Hematopoietic multipotent progenitor cell treated with erythropoietin and hydrocortisone succinate and interleukin-3 and kit ligand, for 8 days (in vitro differentiated cells): ENCODE measurements at places on chromosomes 13 and 19.
A peak's percentile ranks its signal among the peaks of the same experiment; 100 is the strongest.

GRCh38 chr13:30044932-30045331 is 194.5 kb upstream of the UBL3 start:
- no peak for DNase-seq

DNA sequence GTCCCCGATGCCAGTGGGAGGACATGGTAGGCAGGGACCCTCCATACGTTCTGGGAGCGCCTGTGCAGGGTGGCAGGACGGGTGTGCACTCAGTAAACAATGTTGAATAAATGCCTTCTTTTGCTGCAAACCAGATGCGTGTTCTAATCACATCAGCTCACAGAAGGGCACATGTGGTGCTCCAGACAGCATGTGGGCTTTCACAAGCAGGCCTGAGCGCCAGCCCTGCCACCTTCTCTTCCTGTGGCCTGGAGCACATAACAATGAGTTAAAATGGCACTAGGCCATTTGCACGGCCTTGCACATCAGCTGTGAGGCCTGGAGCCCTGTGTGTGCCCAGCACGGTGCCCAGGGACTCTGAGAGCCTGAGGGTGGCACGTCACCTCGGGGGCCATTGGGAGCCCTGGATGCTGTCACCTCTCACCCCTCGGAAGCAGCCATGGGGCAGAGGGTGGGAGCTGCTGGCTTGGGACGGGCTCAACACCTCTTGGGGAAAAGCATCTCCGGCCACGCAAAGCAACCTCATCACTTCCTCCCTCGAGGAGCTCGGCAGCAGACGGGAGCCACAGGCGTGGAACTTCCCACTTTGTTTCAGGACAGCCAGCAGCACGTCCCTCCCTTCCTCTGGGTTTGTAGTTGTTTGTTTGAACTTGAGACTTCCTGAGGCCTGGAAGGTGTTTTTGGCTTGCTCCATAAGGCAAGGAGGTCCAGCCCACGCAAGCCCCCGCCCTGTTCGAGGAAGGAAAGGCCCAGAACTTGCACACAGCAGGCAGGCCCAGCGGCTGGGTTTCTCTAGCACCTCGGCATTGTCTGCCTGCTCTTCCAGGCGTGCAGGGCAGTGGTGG is 9.8 kb downstream of the MCF2L start:
- no peak for DNase-seq

DNA sequence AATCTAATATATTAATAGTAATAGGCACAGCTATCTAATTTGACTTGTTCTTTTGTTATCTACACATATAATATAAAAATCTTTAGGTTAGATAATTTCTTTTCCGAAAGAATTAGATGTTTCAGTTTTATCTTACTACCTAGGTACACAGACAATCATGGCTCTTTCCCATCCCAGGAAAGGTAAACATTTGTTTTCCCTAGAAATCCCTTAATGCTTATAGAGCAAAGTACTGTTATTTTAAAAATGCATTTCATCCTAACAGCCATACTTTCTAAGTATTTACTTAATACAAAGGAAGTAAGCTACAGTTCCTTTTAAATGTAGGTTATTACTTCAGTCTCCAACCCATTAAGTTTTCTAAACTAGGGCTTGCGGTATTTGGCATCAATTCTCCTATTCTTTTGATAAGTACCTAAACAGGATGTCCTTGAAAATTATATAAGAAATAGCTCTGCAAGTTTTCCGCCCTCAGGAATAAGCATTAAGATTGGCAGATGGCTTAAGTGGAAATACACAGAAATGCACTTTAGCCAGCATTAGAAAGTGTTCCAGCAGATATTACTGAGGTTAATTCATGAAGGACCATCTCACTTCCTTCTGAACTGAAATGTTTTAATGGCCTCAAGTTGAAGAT is 616.2 kb upstream of the SPRY2 start:
- no peak for DNase-seq

DNA sequence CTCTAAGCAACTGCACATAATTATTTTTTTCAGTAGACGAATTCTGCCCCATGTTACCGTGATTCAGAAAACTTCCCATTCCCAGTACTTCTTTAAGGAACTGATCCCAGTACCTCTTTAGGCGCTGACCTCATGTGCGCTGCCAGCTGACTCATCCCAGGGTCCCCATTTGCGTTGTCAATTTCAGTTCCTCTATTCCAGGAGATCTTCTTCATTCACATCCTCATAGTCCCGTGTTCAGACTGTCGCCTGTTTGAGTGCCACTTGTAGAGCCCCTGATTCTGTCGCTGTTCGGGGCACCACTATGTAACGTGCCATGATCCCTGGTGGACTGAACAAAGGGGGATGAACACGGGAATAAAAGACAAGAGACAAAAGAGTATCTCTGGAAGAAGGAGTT is 16.4 kb downstream of the FPR3 start:
- no peak for DNase-seq

GRCh38 chr13:39577838-39578491 is 25.0 kb downstream of the LHFPL6 start:
- DNase-seq, result peak; percentile 36

DNA sequence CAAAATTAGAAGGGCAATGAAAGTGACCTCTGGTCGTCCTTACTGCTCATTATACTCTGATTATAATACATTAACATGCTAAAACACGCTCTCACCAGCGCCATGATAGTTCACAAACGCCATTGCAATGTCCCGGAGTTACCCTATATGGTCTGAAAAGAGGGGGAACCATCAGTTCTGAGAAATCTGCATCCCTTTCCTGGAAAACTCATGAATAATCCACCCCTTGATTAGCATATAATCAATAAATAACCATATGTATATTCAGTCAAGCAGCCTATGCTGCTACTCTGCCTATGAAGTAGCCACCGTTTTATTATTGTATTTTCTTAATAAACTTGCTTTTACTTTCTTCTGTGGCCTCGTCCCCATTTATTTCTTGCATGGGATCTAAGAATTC is 24.6 kb upstream of the SLITRK6 start:
- DNase-seq, result no peak

DNA sequence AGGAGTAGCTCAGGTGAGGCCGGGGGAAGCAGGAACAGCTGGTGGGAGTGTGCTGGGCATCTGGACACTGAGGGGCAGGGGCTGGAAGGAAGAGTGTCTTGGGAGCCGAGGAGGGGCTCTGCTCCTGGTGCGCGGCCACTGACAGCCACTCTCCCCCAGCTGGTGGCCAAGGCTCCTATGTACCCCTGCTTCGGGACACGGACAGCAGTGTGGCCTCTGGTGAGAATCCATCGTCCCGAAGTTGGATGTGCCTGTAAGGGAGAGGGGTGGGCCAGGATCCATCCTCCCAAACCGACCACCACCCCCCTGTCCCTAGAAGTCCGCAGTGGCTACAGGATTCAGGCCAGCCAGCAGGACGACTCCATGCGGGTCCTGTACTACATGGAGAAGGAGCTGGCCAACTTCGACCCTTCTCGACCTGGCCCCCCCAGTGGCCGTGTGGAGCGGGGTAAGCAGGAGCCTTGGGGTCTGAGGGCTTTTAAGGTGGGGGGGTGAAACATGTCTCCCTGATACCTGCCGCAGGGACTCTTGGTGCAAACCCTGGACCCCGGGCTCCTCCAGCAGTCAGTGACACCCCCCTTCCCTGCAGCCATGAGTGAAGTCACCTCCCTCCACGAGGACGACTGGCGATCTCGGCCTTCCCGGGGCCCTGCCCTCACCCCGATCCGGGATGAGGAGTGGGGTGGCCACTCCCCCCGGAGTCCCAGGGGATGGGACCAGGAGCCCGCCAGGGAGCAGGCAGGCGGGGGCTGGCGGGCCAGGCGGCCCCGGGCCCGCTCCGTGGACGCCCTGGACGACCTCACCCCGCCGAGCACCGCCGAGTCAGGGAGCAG is 2.0 kb upstream of the USF2 start:
- peak; percentile 18 for DNase-seq

GRCh38 chr13:107736170-107736569 is 479.2 kb downstream of the LIG4 start:
- no peak for DNase-seq

DNA sequence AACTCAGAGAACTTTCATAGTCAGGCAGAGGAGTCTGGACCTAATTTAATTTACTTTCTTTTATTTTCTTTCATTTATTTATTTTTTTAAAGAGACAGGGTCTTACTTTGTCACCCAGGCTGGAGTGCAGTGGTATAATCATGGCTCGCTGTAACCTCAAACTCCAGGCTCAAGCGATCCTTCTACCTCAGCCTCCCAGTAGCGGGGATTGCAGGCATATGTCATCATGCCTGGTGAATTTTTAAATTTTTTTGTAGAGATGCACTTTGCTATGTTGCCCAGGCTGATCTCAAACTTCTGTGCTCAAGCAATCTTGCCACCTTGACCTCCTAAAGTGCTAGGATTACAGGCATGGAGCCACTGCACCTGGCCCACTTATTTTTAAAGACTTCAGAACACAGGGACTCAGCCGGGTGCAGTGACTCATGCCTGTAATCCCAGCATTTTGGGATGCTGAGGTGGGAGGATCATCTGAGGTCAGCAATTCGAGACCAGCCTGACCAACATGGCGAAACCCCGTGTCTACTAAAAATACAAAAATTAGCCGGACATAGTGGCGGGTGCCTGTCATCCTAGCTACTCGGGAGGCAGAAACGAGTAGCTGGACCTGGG is 50.6 kb downstream of the KLF5 start:
- no peak for DNase-seq

DNA sequence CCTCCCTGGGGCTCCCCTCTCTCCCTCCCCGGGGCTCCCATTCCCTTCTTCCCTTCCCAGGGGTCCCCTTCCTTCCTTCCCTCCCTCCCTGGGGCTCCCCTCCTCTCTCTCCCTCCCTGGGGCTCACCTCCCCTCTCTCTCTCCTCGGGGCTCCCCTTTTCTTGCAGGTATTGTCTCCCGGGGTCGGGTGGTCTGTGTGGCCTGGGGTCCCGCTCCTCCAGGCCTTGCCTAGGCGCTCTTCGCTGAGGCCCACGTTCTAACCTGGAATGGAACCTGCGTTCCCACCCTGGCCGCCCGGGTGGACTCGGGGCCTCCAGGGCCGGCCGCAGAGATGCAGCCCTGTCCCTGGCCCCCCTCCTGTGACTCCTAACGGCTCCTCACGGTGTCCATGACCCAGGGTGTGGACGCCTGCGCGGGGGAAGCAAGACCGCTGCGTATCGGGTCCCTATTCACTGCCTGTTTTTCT is 940 bp upstream of the DCUN1D2 start:
- peak; percentile 56 for DNase-seq

DNA sequence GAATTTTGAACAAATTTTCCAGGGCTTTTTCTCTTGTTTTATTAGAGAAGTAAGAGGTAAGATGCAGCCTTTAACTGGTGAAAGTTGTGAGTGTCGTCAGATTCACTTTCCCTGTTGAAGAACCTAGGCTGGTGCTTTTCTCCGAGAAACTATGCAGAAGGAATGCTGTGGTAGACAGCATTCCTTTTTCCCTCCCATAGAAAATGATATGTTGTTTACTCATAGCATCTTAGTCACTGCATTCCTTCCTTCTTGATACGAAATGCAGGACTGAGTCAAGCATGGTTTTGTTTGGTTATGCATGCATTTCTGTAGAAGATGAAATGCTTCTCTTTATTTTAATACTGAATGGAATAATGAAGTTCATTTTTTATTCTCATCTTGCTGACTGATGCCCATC is 3.4 kb downstream of the ITGBL1 start:
- DNase-seq, result no peak

DNA sequence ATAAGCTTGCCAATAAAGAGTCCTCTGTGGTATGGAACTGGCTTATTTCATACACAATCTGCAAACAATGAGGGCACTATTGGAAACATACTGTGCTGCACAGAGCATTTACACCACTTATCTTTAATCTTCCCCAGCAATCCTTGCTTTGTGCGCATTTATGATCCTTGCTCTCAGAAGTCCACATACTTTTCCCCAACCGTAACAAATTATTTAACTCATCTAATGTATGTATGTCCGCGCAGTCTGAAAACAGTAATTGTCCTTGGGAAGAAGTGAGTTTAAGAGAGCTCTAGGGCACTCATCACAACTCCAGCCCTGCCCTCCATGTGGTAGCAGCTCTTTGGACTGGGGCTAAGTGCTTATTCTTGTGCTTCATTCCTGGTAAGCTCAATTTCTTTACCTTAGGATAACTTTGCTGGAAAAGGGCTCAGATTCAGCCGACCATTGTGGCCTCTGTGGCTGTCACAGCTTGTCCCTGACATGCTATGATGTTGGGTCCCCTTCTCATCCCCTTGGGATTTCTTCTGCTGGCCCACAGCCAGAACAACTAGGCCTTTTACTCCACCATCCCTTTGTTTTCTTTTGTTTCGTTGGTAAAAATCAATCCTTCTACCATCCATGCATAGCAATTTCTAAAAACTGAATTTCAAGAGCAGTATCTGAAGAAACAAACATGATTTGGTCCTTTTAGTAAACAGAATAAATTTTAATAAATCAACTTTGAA is 152.7 kb downstream of the TNFRSF19 start:
- DNase-seq, result no peak

DNA sequence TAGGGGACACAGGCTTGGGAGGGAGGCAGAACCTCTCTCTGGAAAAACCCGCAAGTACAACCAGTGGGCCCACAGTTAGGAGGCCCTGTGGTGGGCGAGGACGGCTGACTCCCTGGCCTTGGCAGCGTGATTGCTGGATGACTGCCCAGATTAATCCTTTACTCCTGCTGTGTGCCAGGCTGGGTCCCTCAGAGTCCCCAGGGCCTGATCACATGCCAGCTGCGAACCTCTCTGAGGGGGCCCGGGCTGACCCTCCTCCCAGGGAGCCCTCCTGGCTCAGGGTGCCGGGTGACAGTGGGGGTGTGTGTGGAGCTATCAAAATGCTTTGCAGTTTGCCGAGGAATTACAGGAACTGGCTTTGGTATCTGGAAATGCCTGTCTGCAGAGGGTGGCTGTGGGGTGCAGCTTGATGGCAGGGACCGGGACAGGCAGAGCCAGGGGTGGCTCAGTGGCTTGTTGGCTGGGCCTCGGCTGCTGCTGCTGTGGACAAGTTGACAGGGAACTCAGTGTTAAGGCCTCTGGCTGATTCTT is 48.9 kb downstream of the DNM2 start:
- DNase-seq, result no peak

GRCh38 chr13:76499891-76500290 is 386.3 kb downstream of the KCTD12 start:
- no peak for DNase-seq

DNA sequence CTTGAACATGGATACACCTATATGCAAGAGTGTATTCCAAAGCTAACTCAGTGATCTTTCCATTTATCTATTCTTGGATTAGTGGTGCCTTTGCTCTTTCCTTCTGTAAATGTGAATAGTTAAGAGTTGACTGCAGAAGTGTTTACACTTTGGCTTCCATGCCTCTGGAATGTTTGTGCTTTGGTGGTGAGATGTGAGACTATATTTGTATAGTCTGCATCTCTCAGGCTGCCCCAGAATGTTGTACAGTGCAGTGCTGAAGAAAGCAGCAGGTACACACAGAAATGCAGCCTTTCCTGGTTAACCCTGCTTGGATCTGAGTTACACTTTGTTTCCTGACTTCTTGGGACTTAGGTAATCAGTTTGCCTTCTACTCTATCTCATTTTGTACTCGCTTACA is 90.2 kb downstream of the DNAJC15 start:
- DNase-seq, result no peak

GRCh38 chr13:28424541-28424940 is 70.4 kb downstream of the FLT1 start:
- no peak for DNase-seq

DNA sequence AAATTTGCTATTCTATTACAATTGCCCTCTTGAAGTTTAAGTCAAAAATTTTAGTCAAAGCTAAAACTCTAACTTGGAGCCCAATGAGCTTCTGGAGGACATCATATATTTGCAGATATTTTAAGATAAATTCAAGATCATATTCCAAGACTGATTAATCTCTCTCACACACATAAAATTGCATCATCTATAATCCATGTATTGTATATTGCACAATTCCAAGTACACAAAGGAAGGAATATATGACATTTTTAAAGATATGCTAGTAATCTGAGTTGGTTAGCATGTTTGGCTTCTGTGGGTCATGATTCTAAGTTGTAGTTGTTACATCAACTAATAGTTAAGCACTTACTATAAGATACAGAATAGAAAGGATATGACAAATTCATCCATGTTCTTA is 53.3 kb downstream of the KCNRG start:
- no peak for DNase-seq
